ENCODE measurements at places on chromosomes 6 and 20.

DNA sequence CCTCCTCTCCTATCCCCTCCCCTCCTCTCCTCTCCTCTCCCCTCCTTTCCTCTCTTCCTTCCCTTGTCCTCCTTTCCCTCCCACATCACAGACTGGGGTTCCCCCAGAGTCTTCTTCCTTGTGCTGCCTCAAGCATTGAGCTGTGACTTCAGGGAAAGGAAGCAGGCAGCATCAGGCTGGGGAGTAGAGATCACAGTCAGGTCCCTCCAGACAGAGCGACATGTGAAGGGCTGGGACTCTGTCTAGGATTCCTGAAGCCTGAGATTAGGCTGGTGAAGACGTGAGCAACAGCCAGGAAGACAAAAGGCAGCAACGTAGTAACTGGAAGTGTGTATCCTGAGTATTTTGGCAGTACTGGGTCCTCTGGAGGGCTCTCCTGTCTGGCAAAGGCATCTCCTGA lies 265.4 kb upstream of the SUPT3H start:
- no peak for DNase-seq

DNA sequence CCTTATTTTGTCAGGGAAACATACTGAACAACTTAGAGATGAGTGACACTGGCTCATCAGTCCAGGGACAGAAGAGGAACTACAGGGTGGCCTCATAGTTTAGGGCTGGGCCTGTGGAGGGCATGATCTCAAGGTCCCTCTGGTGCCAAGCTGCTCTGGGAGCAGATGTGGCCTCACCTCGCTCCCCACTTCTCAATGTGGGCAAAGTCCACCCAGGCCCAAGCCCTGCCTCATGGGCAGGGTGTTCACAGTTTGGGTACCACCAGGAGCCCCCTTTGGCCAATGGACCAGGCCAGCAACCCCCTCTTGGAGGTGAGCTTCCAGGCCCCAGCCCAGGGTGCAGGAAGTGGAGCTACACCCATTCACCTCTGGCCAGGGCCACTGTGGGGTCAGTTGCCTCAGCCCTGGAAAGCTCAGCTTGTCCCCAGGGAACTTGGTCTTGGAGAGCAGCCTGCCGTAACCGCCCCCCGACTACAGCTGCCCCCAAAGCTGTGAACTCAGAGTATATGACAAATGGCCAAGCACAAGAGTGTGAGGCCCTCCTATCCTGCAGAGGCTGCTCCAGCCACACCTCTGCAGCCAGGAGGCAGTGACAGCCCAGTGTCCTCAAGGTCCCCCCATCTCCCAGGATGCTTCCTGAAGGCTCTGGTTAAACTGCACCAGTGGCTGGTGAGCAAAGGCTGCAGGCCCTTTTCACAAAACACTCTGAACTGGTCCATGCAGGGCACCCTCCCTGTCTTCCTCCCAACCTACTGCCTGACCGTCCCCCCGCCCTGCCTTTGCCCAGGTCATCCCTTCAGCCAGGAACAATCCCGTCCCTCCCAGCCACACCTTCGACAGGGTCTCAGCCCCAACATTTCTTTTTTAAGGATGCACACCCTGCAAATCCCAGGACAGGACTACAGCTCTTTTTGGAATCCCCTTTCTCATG lies 3.6 kb downstream of the ADISSP start:
- DNase-seq, result no peak

DNA sequence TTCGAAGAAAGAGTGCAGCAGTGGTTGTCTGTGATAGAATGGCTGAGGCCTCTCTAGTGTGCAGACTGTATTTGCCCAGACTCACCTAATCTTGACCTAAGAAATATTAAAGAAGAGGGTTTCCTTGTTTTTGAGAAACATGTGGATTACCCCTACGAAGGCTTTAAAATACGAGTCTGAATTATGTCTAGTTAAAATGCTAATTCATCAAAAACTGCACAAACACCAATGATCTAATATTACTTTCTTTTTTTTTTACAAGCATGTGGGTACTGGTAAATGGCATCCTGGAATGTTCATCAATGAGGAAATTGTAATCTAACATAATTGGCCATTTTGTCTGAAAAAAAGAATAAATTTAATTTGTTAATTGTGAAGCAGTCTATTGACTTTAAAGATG lies 510.9 kb downstream of the EPM2A start:
- no peak for DNase-seq

- no peak for DNase-seq
These were observed 296.3 kb downstream of the QKI start for GRCh38 chr6:163710532-163711470.

GRCh38 chr6:5333658-5334057 lies 72.3 kb downstream of the FARS2 start:
- no peak for DNase-seq

- no peak for DNase-seq
These were observed 18.1 kb upstream of the NXT1 start for GRCh38 chr20:23332467-23332866.

DNA sequence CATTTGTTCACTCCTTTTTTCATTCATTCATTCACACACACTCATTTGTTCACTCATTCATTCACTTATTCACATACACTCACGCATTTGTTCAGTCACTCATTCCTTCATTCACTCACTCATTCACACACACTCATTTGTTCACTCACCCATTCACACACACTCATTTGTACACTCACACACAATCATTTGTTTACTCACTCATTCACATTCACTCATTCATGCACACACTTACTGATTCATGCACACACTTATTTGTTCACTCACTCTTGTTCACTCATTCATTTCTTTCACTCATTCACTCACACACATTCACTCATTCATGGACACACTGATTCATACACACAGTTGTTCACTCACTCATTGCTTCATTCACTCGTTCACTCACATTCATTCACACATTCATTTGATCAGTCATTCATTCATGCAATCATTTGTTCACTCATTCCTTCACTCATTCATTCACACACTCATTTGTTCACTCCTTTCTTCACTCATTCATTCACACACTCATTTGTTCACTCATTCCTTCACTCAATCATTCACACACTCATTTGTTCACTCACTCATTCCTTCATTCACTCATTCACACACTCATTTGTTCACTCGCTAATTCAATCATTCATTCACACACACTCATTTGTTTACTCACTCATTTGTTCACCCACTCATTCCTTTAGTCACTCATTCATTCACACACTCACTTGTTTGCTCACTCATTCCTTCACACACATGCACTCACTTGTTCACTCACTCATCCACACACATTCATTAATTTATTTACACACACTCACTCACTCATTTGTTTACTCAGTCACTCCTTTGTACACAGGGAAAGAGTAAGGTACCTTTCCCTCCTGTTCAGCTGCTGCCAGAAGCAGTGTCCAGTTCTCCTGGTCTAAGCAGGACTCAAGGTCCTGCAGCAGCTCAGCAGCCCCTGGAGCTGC lies 50.7 kb upstream of the BHLHE23 start:
- DNase-seq, result no peak

GRCh38 chr6:109013656-109014305 lies 80.9 kb downstream of the SESN1 start:
- DNase-seq, result no peak

- DNase-seq, result no peak
These were observed 54.7 kb downstream of the PTPRK start for GRCh38 chr6:128465368-128466343.

DNA sequence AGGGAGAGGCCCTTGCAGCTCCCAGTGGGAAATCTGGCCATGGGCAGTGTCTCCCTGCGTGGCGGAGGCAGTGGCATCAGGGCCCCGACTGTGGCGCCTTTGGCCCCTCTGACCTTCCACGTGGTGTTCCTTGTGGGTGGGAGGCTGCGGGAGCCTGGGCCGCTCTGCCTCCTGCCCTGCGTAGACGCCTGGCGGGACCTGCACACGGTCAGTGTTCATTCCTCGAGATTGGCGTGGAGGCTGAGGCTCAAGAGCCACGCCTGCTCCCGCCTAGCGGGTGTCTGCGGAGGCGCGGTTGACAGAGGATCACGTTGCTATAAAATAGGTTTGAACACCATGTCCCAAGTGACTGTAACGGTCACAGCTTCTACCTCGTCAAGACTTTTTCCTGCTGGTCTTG lies 14.0 kb downstream of the COL9A3 start:
- DNase-seq, result no peak

GRCh38 chr20:64077094-64077493 lies 2.2 kb downstream of the RGS19 start:
- DNase-seq, result no peak

DNA sequence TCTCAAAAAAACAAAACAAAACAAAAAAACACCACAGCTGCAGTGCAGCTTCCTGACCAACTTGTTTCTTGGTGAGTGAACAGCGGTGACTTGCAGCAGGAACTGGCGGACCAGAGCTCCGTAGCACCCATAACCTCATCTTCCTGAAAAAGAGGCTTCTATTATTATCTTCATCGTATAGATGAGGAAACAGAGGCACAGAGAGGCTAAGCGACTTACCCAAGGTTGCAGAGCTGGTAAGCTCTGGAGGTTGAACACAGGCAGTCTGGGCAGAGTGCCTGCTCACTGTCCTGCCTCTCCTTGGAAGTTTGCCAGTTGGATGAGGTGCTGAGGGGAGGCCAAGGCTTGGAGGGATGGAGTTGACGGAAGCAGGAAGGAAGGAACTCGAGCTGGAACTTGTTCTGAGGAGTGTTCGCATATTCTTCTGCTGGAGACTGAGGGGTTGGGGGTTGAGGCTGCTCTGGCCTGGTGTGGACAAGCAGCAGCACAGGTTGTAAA lies 47.9 kb upstream of the CCDC167 start:
- no peak for DNase-seq

- no peak for DNase-seq
These were observed 72.0 kb upstream of the INSM1 start for GRCh38 chr20:20295621-20296498.

GRCh38 chr6:4664911-4665310 lies 111.3 kb upstream of the CDYL start:
- no peak for DNase-seq

DNA sequence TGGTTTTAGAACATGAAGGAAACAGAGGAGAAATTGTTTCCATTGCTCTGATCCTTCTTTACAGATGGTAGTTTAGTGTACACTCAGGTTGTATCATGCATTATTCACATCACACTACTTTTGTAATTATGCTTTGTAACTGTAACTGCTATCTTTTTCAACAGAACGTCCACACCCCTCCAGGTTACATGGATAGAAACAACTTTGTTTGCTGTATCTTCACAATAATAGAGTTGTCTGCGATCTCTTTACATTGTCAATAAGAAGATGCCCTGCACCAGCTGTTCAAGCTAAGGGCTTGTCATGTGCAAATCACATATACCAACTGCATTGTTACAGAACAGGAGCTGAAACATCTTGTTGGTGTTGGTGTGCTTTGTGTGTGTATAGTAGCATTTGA lies 67.9 kb upstream of the MAP7 start:
- DNase-seq, result no peak

DNA sequence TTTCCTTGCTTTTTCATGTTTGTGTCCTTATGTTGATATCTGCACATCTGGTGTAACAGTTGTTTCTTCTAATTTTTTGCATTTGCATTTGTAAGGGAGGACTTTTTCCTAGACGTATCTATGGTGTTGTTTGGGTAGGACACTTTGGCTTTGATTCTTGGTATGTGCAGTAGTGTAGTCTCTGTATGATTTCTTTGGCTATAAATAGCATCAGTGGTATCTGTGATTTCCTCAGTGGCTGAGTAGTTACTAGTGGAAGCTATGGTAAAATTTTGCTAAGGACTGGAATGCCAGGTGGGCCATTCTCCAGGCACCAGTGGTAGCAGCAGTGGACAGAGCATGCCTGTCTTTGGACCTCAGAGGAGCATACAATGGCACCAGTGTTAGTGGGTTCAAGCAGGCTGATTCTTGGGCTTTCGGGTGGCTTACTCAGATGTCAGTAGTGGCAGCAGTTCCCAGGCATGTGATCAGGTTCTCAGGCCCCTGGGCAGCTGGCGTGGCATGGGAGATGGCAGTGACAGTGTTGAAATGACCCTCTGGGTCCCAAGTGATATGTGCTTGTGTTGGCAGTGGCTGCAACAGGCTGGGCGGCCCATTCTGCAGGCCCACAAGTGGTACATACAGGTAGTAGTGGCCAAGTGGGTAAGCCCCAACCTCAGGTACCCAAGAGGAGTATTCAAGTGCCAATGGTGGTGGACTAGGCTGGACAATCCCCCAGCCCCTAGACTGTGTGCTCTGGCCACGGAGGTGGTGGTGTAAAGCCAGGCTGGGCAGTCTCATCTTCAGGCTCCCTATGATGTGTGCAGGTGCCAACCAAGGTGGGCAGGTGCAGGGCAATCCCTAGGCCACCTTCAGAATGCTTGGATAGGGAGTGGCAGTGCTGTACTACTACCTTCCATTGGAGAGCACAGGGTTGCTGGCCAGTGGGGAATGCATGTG lies 54.5 kb downstream of the PLCG1 start:
- no peak for DNase-seq

GRCh38 chr20:22282696-22283095 lies 301.7 kb downstream of the FOXA2 start:
- no peak for DNase-seq

- DNase-seq, result no peak
These were observed 53.2 kb upstream of the NKX2-4 start for GRCh38 chr20:21450572-21450971.

GRCh38 chr6:45963896-45964295 lies 51.8 kb downstream of the CLIC5 start:
- no peak for DNase-seq

GRCh38 chr6:82030761-82031503 lies 216.6 kb downstream of the IBTK start:
- DNase-seq, result no peak

- DNase-seq, result no peak
These were observed 290.9 kb downstream of the FARS2 start for GRCh38 chr6:5552243-5552642.

GRCh38 chr6:81808851-81809570 lies 56.5 kb upstream of the TENT5A start:
- DNase-seq, result no peak

DNA sequence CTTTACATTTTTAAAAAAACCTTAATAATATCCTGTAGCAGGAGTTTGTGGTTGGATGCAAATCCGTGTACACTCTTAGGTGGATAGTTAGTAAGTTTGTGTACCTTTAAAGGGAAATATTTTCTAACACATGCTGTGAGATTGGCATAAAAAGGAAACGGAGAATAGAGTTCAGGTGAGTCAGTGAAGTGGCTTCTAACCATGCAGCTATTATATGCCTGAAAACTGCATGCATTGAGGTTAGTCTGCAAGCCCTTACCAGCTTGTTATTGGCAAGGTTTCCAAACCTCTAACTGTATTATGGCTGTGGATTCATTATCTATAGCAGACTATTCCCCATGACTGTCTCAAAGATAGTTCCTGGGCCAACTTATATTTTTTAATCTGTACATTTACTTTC lies 420.6 kb upstream of the MMS22L start:
- no peak for DNase-seq

- DNase-seq, result no peak
These were observed 75.5 kb upstream of the SYNDIG1 start for GRCh38 chr20:24393903-24394302.

DNA sequence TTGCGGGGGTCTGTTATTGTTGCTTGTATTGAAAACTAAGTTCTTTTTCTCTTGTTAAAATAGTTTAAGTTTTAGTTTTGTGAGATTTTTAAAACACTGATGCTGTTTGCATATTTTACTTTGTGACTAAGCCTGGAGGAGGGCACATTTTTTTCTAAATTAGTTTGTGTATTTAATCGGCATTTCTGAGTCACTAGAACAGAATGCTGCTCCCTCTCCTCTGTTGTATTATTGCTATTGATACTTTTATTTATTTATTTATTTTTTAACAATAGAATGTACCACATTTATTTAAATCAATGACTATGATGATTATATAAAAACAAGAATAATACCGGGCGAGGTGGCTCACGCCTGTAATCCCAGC lies 5.1 kb upstream of the FAM50B start:
- no peak for DNase-seq
